ENCODE measurements at places on chromosomes 4 and X.
A peak's percentile ranks its signal among the peaks of the same experiment; 100 is the strongest.

DNA sequence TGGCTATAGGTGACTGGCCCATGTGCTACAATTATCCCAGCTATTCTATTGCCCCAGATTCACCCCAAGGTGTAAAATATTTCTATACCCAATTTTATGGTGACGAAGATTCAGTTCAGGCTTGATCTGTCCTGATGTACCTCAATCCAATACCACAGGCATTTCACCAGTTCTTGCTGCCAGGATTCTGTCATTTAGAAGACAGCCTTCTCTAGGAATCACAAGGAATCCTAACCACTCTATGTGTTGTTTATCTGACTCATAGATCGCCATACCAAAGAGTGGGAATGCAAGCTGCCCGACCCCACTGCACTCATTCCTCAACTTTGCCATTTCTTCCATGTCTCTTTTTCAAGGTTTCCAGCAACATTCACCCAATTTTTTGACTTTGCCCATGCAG lies 355.0 kb upstream of the EMCN start:
- peak; percentile 30 for DNase-seq

- DNase-seq, result peak; percentile 65
Observed at GRCh38 chrX:150212672-150213480, 150.2 kb upstream of the MAMLD1 start.

DNA sequence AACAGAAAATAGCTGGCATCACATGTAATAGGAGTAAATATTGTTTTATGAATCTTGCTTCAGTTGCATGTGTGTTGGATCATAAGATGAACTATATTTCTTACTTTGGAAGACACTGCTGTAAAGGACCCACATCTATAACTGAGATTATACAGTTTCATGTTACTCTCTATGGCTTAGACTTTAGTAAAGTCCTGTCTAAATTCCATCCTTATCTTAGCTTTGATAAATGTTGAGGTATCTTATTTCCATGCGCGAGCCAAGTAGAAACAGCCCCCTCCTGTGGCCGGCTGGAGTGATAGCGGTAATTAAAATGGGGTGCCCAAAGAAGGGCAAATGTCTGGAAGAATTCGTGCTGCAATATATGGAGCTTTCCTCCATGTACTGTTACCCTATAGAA lies 43.0 kb downstream of the CCDC158 start:
- peak; percentile 86 for DNase-seq

- no peak for DNase-seq
Observed at GRCh38 chrX:22136711-22137110, 104.6 kb downstream of the PHEX start.

GRCh38 chrX:41026702-41027078 lies 58.6 kb upstream of the USP9X start:
- no peak for DNase-seq

GRCh38 chrX:53089925-53090324 lies 4.0 kb upstream of the KANTR start:
- DNase-seq, result no peak

DNA sequence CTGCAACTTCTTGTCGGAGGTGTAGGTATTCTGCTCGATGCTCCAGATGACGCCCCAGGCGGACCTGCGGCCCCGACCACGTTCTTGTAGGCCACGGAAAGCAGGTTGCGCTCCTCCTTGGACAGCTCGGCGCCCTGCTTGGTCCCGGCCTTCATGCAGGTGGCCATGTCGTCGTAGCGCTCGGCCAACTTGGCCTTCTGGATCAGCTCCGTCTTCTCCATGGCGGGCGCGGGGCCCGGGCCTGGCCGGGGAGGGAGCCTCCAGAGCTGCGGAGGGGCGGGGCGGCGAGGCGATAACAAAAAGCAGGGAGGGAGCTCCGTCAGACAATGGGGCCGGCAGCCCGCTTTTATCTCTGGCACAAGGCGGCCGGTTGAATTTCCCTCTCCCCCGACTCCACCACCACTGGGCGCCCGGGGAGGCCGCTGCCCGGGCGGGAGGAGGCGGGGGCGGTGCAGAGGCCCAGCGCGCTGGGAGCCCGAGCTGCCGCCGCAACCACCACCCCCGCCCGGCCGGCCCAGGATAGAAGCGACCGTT lies 28.3 kb upstream of the DRP2 start:
- no peak for DNase-seq

- DNase-seq, result no peak
Observed at GRCh38 chr4:141314627-141315026, 93.9 kb downstream of the ZNF330 start.
